ENCODE measurements at places on chromosomes 12 and 14.

DNA sequence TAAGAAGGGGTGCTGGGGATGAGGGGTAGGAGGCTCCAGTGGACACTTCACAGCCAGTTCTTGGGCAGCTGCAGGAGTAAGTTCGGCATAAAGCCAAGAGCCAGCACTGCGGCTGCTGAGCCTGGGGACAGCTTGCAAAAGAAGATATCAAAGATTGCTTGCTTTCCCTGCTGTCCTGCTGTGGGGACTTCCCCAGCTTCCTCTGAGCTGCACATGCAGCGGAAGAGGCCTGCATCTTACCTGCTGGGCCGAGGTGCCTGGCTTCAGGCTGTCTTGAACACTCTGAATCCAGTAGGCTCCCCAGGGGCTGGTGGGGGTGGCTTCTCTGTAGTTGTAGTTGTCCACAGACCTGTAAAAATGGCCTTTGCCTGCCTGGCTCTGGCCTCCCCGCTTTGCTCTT is 1.3 kb downstream of the CHGA start:
- no peak for DNase-seq

- DNase-seq = no peak
Measured at GRCh38 chr12:2973566-2973965, 14.4 kb downstream of the TEAD4 start.

DNA sequence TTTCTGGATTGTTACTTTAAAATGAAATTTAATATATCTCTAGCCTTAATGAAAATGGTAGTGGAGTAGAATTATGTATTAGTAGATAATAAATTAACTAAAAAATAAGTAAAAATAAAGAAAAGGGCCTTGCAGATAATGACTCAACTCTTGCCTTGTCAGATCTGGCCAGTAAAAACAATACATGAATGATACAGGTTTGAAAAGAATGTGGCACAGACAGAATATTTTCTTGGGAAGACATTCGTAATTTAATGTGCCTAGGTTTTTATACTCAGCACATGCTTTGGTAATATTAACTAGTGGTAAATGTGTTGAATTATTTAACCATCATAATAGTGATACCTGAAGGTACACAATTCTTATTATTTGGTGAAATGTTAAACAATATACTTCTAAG is 28.3 kb downstream of the ATF7IP start:
- DNase-seq = no peak

DNA sequence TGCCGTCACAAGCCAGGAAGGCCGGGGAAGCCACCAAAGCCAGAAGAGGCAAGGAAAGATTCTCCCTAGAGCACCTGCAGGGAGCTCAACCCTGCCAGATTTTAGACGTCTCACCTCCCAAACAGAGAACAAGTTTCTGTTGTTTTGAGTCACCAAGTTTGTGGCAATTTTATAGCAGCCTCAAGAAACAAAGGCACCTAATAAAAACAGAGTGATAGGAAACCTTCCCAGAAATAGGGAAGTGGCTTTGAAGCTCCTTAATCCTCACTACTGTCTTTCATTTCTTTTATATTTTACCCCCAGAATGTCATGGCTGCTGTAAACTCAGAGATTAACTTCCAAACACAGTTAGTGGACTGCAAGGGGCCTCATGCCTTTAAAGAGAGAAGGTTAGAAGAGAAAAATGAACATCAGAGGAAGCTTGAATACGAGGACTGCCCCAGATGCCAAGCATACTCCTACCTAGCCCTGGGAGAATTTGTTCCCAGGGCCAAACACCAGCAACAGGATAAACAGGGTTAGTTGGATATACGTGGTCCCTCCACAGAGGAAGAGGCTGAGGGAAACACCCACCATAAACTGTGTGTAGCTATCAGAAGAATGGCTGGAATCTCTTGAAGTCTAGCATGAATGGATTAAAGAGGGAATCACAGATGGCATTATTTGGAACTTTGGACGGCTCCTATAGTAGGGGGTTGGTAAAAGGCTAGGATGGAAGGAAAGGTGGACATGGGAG is 148.3 kb downstream of the KCNA5 start:
- DNase-seq = no peak

DNA sequence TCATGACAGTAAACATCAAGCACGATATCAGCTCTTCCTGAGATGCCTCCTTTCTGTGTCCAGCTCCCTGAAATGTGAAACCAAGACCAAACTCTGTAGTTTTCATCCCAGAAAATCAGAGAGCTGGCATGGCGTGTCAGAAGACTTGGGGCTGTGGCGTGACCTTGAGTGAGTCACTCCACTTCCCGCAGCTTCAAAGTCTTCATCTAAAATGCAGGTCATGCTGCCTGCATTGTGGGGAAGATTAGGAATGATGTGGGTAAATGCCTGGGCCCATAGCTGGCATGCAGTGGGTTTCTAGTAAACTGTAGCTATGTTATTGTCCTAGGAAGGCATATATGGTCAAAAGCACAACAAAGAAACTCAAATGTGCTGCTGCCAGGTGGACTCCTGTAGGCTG is 28.8 kb downstream of the OAS2 start:
- DNase-seq = no peak

GRCh38 chr14:75176142-75176820 is at the start of gene TMED10:
TSS of gene TMED10 (minus strand) at chr14:75176612. CDS start at chr14:75176579, 33 bp downstream.
- DNase-seq = peak; percentile 89

- DNase-seq = no peak
Measured at GRCh38 chr14:84312551-84312950, 1217.4 kb upstream of the FLRT2 start.

- DNase-seq = no peak
Measured at GRCh38 chr14:83260751-83261150, 1727.1 kb upstream of the SEL1L start.

DNA sequence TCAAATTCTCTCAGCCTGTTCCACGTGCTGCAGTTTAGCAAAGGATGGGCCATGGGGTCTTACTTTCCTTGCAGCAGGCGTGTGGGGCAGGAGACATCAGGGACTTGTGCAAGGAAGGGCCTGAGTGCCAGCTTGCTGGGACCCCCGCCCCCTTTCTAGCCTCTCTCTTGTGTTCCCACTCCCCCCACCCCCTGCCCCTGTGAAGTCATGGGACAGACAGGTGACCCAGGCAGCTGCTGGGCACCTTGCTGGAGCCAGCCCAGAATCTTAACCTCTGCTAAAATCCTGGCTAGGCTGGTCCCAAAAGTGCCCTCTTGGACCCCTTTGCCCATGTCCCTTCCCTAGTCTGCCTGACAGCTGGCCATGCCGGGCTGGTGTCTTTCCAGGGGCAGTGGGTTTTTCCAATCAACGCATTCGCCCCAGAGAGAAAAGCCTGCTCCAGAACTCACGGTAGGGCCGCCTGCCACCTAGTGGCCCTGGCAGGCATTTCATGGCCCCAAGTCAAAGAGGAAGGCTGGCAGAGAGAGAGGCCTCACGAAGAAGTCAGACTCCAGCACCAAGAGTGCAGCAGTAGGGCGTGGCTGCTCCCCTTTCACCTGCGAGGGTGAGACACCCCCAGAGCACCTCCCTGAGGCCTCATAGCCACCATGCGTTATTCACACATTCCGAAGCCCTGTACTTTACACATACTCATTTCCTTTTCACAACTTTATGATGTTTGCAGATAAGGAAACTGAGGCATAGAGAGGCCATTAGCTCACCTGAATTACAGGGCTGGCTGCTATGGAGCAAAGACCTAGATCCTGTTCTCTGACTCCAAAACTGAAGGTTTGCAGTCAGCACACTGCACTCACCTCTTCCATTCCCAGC is 67.4 kb downstream of the LGMN start:
- peak; percentile 56 for DNase-seq

DNA sequence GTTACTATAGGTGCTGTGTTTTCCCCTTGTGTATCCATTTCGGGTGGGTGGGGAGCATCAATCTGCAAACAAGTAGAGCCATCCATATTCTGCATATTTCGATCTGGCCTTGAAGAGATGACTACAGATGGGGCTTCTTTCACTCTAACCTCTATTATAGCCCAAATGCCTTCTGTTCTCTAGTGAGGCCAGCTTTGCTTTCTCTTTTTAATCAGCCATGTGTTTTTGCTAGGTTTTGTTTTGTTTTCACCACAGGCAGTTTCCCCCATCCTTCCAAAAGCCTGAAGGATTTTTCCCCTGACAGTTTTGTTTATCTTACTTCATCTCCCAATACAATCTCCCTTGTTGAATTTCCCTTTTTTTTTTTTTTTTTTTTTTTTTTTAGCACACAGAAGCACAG is 224.1 kb downstream of the BTG1 start:
- no peak for DNase-seq

- no peak for DNase-seq
Measured at GRCh38 chr12:91885851-91886731, 259.6 kb downstream of the BTG1 start.

DNA sequence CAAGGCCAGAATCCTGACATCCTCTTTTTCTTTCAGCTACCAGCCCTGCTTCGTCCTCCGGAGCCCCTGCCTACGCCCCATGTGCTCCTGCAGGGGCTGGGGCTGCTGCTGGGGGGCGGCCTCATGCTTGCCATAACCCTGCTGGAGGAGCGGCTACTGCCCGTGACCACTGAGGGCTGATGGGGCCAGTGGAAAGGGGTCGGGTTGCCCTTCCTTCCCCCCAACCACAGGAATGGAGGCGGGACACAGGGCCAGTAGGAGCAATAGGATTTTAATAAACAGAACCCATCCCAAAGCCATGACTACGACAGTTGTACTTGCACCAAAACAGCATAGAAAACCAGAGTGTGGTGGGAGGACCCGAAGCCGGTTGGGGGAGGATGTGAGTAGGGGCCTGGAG is 7.7 kb downstream of the SLC39A5 start:
- no peak for DNase-seq

DNA sequence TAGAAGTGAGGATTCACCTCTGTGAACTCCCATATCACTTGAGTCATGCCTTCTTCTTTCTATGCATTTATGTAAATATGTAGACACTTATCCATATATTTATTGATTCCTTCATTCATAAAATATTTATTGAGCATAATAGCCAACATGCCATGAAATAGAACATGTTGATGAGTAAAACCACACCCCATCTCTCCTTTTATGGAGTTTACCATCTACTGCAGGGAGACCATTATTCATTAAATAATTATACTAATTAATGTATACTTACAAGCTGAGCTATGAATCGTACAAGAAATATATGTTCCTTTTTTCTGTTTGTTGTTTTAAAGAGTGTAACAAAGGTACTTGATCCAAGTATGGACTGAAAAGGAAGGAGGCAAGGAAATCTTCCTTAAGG is 17.4 kb upstream of the IGF1 start:
- DNase-seq = no peak

- DNase-seq = no peak
Measured at GRCh38 chr14:54344445-54344844, 52.4 kb upstream of the CDKN3 start.

DNA sequence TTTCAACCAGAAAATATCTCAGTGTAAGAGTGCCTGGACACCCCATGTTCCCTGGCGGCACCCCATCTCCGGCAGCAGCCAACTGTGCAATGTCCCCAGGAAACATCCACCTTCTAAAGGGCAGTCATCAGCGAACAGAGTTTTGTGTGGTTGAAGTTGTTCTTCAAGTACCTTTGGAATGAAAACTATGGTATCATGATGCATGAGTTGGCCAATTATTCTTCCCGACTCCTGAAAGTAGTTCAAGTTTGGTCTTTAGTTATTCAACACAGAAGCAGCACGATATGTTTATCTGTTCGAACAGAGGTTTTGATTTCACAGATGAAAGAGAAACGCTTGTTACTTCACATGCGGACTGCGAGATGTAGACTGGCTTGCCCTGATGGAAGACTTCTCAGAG is 21.1 kb upstream of the TTC7B start:
- DNase-seq = no peak

DNA sequence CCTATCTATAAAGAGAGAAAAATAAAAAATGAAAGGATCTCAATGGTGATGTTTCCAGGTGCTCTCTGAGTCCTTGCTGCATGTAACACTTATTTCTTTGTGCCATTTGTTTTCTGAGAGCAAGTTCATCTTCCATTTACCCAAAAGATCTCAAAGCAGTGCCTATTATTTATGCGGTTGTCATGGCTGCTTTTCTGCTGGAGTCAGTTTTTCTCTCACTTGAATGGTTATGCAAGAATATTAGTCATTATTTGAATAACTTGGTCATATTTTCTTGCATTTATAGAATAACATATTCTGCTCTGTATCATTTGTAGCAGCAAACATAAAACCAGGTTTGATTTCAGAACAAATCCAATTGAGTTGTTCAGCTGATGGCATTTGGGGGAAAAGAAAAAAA is 141.8 kb upstream of the G2E3 start:
- DNase-seq = no peak

GRCh38 chr14:32898876-32899275 is 39.8 kb upstream of the NPAS3 start:
- no peak for DNase-seq

- no peak for DNase-seq
Measured at GRCh38 chr14:31950764-31951637, 126.1 kb upstream of the ARHGAP5 start.

DNA sequence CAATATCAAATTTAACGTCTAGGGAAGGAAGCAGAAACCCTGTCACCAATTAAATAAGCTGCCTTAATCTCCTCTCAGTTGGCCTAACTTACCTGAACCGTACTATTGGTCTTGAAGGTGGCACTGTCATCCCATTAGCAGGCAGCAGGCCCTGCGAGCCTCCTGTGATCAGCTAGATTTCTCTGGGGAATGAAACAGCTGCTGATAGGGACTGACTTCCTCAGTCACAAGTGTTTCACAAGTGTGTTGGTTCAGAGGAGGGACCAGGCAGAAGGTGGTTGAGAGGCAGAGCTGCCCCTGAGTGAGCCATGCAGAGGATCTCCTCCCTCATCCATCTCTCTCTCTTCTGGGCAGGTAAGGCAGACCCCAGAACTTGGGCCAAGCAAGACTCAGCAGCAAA is 166.8 kb downstream of the DAD1 start:
- DNase-seq = no peak

DNA sequence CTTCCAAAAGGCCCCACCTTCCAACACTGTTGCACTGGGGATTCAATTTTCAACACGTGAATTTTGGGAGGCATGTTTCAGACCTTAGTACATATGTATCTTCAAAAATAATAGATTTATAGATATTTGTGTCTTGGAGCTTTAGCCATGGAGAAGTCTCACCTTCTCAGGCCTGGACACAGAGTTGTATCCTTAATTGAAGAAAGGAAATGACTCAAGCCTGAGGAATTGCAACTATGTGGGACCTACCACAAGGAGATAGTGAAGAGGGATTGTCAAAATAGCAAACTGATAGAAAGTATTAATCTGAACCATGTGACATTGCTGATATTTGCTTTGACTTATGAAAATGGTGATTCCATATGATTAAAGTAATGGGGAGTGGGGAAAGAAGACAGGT is 89.8 kb downstream of the ACSS3 start:
- no peak for DNase-seq

- no peak for DNase-seq
Measured at GRCh38 chr14:43249591-43249990, 1257.5 kb downstream of the FSCB start.

GRCh38 chr14:30223385-30223785 is 295.7 kb upstream of the PRKD1 start:
- no peak for DNase-seq

GRCh38 chr14:96129128-96129736 is 75.4 kb upstream of the BDKRB2 start:
- DNase-seq = no peak

DNA sequence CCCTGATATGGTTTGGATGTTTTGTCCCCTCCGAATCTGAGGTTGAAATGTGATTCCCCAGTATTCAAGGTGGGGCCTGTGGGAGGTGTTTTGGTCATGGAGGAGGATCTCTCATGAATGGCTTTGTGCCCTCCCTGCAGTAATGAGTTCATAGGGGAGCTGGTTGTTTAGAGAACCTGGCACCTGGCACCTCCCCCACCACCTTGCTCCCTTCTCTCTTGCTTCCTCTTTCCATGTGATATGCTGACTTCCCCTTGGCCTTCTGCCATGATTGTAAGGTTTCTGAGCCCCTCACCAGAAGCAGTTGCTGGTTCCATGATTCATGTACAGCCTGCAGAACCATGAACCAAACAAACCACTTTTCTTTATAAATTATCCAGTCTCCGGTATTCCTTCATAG is 32.6 kb downstream of the CD163L1 start:
- no peak for DNase-seq

Data from stimulated activated CD4-positive, alpha-beta T cell treated with anti-CD3 and anti-CD28 coated beads, TNF-alpha, amount 100 ng/mL, for 24 hours (primary cell).